ENCODE measurements at places on chromosomes 3 and 15.

DNA sequence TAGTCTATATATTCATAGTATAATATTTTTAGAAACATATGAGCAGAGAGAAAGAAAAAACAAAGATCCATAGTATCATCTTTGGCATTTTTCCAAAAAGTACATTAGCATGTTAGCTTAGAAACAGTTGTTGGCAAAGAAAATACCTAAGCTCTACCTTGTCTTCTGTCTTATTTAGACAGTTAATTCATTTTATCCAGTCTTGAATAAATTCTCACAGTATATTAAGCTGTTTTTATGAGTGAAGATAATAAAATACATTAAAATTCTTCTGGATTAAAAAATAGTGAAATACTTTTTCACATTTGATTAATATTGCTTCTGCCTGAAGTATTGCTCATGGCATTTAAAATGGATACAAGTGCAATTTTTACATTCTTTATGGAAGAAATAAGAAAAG lies 145.2 kb downstream of the ZIC1 start:
- DNase-seq: no peak

DNA sequence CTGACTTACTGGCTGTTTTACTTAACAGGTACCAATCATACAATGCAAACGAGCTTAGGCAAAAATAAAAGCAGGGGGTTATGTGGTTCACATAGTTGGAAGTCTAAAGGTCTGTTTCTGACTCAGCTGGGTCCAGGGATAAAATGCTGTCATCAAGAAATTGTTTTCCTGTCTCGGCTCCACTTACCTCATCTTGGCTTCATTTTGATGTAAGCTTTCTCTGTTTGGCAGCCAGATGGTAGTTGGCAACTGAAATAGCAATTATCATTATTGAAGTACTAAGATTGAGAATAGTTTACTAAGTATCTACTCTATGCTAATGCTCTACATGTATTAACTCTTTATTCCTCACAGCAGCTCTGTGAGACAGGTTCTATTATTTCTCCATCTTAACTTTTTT lies 36.8 kb upstream of the CNTN3 start:
- DNase-seq: no peak

GRCh38 chr3:15341030-15341726 lies 8.8 kb upstream of the SH3BP5 start:
- no peak for DNase-seq

DNA sequence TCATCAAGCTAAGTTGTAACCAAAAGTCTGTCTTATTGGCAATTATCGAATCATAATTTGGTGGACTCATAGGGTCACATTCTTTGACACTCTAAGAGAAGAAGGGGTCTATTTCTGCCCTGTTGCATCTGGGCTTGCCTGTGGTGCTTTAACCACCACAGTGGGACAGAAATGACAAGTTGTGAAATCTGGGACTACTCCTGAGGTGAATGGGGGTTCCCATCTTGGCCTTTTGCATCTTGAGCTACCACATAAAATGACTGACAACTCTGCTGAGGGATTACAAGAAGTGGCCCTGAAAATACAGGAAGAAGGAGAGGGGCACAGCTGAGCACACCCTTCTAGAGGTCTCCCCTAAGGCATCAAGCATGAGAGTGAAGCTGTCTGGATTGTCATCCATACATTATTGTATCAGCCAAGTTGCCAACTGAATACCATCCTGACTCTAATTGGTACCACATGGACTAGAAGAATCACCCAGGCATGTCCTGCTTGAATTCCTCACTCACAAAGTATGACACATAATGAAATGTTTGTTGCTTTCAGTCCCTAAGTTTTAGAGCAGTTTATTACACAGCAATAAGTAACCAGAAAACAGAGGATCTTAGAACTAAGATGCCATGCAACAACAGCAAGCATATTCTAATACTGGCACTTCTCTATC lies 306.5 kb downstream of the ROBO1 start:
- DNase-seq: no peak

- no peak for DNase-seq
Measured at GRCh38 chr3:38383156-38383875, 36.7 kb downstream of the XYLB start.

DNA sequence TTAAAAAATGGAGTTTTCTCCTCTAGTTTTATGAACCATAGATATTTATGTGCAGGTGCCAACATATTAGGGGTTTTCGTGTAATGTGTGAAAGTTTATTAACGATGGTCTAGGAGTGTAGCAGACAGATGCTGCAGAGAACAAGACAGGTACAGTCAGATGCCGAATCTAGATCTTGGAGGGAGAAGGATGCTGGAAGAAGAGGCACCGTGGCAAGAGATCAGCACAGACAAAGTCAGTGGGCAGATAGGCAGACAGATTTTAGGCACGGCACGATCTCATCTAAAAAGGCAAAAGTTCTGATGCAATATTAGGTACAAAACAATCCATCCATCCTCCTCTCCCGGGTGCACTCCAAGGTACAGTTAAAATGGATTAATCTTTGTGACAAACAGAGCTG lies 161.6 kb downstream of the TIGIT start:
- no peak for DNase-seq

DNA sequence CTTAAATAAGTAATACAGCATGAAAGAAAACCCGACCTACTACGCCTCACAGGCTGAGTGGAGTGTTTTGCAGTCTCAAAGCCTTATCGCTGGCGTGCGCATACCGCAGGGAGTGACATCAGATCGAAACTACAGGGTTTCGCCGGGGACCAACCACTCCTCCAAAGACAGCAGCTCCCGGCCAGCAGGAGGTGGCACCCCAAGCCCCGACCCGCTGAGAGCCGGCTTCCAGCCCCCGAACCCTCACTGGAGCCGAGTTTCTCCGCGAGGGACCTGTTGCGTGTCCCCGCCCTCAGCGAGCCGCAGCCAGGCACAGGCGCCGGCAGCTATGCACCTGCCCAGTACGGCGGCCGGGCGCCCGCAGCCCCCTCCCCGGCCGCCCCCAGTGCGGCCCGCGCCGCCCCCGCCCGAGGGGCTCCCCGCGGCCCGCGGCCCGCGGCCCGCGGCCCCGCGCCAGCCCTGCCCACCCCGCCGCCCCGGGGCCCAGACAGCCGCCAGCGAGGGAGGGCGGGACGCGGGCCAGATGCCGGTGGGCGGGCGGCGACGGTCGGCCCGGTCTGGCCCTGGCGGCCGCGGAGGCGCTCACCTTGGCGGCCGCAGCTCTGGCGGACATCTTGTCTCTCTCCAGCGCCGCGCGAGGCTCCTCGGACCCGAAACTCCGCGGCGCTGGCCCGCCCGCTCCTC lies 710 bp downstream of the TJP1 start:
- DNase-seq: no peak

- no peak for DNase-seq
Measured at GRCh38 chr3:55286693-55287092, 200.4 kb downstream of the WNT5A start.

DNA sequence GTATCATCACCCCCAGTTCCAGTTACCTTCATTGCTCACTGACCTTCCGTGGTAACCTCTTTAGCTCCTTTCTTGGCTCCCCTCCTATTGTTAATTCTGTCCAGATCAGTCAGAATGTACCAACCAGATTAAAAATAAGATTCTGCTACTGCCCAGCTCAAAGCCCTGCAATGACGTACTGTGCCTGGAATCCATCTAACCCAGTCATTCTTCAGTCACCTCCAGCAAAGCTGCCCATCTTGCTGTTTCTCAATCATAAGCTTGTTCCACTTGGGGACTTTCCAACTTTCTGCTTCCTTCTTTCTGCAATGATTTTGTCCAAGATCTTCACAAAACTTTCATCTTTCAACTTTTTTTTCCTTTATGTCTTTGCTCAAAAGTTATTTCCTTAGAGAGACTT lies 512.0 kb upstream of the ZNF385D start:
- no peak for DNase-seq

DNA sequence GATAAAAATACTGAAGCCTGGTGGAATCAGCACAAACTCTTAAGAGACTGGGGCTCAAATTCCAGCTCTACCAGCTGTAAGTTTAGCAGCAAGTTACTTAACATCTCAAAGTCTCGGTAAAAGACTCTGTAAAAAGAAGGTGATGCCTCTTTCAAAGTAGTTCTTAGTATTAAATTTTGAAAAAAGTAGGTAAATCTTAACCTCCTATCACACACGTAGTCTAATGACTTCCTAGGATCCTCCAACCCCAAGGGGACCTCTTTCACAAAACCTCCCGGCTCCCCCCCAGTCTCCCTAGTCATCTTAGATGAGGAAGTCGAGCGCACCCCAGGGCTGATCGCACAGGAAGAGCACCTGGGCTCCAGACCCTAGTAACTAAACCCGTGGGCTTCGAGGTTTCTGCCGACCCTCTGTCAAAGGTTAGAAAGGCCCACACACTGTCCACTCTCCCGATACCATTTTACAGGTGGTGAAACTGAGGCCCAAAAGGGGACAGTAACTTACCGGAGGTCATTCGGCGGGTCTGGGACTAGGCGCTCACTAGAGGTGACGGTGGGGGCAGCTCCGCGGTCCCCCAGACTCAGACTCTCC lies 427 bp downstream of the MBD4 start:
- DNase-seq: peak; percentile 8

- no peak for DNase-seq
Measured at GRCh38 chr3:72862314-72863090, 14.3 kb upstream of the SHQ1 start.

GRCh38 chr15:52013151-52013791 lies 5.7 kb upstream of the MAPK6 start:
- DNase-seq: no peak

- no peak for DNase-seq
Measured at GRCh38 chr3:46979958-46980497, 562 bp downstream of the NBEAL2 start.

GRCh38 chr3:133211449-133211848 lies 173.3 kb downstream of the TMEM108 start:
- no peak for DNase-seq

DNA sequence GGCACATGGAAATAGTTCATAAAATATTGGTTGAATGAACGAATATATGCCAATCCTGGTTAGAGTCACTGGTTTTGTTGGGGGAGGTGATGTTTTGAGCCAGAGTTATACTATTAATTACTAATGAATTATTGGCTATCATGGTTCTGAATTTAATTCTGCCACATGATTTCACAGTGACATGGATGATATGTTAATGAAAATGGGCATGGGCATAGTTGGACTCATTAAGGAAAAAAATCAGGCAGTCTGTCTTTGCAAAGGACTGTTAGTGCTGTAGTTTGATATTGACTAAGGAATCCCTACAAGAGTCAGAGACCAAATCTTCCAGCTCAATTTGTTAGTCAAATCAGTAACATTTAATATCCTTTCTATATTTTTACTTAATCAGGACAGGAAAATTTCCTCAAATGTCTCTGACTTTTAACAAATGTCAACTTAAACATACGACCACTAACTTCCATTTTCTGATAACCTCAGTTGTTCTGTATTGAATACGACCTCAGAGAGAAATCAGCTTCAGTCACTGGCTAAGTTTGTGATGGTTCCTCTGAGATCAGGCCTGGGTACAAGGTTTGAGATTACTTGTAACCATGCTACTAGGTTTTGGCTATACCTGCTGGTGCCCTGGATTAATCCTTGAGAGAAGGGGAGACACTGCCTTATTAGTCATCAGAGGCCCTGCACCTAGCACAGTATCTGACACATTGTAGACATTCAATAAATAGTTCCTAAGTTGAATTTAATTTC lies 13.3 kb downstream of the NFKBIZ start:
- no peak for DNase-seq

DNA sequence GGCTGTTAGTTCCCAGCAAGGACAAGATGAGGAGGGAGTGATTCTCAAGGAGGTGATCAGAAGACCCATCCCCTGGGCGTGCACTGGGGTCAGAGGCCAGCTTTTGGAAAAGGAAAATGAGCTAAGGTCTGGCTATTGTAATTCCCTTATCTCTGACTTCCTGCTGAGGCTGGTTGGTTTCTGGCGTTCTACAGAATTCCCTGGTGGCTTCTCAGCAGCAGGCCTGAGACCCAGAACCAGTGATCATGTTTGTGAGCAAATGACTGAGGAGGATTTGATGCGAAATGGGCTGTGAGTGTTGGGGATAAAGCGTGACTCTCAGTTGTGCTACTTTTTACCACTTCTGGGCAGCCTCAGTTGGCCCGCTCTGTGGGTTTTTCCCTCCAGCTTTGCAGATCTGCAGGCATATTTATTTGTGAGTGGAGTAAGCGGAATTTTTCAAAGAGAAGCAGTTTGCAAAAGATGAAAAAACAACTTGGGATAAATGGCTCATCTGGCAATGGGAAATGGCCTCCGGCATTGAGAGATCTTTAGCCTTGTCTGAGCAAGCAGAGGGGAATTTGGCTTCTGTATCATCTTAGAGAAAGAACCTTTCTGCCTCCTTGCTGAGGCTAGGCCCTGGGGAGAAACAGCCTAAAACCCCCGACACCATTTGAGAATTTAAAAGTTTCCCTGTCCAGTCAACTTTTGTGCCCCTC lies 102.7 kb downstream of the SLCO3A1 start:
- DNase-seq: no peak

DNA sequence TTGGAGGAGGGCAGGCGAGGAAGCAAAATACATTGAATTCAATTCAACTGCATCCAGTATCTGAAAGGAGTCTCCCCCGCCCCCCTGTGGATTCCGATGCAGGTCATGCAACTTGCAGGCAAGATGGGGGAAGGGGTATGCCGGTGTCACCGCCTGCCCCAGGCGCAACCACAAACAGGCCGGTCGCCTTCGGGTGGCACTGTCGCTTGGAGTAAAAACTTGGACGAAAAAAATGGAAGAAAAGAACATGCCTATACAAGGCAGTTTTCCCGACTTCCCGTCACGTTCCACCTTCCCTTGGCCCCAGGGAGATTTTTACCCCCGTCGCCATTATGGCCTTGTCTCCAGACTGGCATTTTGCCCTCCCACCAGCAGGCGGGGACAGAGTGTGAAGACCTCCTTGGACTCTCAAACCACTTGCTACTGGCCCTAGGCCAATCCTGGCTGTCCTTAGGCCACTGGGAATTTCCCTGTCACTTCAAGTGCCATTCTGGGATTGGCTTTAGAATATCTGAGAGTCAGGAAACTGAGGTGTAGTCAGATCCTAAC lies 1.6 kb upstream of the NTRK3 start:
- DNase-seq: no peak

GRCh38 chr3:66336333-66336766 lies 115.5 kb downstream of the SLC25A26 start:
- no peak for DNase-seq

- no peak for DNase-seq
Measured at GRCh38 chr15:92949604-92950249, 49.6 kb downstream of the CHD2 start.

DNA sequence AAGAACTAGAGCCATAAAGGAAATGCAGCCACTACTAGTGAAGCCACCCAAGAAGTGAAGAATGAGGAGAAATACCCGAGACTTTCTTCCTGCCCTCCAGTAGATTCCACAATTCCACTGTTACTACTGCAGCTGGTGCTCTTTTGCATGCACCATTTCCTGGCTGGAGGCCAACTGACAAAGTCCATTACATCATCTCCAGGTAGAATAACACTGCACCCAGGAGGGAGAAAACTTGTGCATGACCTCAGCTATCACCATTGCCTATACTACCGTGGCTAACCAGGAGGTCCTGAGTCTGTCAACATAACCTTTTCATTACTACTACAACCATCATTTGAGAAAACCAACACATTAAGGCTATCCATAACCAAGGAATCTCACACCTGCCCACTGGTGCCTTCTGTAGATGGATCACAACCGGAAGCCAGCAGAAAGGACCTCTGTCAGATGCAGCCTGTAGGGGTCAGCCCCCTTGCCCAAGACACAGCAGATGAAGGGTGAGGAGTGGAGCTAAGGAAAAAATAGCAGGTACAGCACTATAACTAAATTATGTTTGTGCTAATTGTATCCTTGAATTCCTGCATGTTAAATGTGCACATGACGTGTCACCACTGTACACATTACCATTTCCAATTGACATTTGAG lies 200.8 kb upstream of the C2CD4B start:
- no peak for DNase-seq

- DNase-seq: no peak
Measured at GRCh38 chr3:159645874-159646273, 342.8 kb upstream of the IL12A start.
